Left lung (tissue), 14 donors: ENCODE measurements at places on chromosomes 11 and 22. TPM values are rescaled to one million over a fixed set of nuclear protein-coding genes. Genes with fewer than 3 reads are reported as not detected.

GRCh38 chr11:2302896-2303626 is 1.2 kb downstream of the TSPAN32 start:
- no peak for DNase-seq

- DNase-seq, result no peak
Measured at GRCh38 chr11:59188954-59189353, 17.0 kb downstream of the DTX4 start.

DNA sequence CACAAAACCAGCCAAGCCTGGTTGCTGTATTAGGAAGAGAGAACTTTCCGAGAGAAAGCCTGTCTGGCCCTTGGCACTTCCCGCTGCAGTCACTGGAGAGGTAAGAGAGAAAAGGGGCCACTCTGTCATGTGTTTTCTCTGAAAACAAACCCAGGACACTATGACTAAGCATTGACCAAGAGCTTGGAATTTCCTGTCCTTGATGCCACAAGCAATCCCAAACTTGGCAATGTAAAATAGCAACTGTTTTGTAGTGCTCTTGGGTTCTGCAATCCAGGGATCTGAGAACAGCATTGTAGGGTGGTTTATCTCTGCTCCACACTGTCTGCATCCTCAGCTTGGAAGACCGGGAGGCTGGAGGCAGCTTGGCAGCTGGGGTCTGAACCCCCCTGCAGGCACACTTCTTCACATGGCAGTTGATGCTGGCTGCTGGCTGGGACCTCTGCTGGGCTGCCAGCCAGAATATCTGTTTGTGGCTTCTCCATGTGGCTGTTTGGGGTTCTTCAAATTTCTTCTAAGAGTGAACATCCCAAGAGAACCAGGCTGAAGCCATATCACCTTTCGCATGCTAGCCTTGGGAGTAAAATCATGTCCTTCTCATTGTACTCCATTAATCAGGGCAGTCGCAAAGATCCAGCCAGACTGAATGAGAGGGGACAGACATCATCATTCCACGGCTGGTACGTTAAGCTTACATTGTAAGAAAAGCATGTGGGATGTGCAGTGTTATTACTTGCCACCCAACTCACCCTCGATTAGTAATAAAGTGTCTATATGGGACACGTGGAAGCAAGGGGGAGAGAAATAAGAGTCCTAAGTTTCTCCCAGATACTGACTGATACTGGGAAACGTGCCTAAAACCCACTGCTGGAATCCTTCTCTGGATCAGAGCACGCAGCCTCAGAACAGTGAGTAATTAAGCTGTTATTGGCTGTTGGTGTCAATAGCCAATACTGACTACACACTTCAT is 537.4 kb upstream of the B3GAT1 start:
- no peak for DNase-seq

DNA sequence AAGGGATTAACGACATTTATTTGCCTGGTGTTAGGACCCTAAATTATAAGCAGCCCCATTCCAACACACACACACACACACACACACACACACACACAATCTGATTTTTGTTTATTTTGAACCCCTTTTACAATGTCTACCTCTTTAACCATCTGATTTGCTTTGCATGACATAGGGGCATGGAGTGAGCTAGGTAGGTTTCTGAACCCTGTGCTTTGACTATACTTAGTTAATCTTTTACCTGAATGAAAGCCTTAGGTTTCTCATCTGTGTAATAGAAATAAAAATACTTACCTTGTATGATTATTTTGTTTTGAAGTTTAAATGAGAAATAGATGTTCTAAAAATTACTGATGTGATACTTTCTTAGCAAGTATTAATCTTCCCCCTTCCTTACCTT is 94.7 kb upstream of the FOLH1 start:
- DNase-seq, result no peak

GRCh38 chr22:49882519-49883293 is 29.1 kb downstream of the ZBED4 start:
- no peak for DNase-seq

DNA sequence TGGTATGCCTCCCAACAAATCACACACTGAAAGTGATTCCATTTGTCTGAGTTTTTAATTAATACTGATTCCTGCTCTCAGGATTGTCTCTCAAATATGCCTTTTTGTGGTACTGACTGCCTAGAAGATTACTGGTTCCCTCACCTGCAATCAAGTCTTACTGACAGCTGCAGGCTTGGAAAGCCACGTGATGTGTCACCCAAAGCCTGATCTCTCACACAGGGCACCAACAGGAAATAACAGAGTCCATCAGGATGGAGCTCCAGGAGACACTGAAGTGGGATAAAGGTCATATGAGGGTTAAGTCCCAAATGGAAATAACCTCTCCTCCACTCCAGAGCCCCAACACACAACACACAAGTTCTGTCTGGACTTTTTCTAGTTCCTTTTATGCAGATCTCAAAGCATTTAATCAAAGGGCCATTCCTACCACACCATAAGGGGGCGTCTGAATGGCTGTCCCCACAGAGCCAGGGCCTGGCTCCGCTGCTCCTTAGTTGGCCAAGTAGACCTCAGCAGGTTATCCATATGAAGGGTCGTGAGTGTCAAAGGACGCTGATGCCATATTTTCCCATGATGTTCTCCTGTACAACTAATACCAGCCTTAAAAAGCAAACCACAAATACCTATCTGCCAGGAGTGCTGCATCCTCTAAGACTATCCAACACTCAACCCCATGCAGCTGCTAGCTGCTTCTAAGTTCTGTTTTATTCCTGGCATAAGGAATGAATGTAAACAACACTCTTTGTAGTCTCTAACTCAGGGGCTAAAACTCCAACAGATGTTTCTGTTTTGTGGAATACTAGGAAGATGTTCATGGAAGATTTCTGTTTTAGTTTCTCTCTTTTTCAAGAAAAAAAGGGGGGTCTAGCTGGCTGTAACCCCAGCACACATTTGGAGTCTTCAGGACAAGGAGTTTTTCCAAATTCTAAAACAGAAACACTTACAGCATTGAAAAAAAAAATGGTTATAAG is 13.0 kb downstream of the SCUBE2 start:
- DNase-seq, result no peak

- no peak for DNase-seq
Measured at GRCh38 chr11:16846305-16846704, 107.9 kb downstream of the C11orf58 start.

The OR51B2 gene
- not detected for total RNA-seq

The GNAZ gene
- total RNA-seq, result 2.1 TPM

The RAB36 gene
- total RNA-seq, result 10.0 TPM

The HTR3B gene
- total RNA-seq, result not detected
